Ecto neural progenitor cell (in vitro differentiated cells): ENCODE measurements at places on chromosomes 1 and 21.

DNA sequence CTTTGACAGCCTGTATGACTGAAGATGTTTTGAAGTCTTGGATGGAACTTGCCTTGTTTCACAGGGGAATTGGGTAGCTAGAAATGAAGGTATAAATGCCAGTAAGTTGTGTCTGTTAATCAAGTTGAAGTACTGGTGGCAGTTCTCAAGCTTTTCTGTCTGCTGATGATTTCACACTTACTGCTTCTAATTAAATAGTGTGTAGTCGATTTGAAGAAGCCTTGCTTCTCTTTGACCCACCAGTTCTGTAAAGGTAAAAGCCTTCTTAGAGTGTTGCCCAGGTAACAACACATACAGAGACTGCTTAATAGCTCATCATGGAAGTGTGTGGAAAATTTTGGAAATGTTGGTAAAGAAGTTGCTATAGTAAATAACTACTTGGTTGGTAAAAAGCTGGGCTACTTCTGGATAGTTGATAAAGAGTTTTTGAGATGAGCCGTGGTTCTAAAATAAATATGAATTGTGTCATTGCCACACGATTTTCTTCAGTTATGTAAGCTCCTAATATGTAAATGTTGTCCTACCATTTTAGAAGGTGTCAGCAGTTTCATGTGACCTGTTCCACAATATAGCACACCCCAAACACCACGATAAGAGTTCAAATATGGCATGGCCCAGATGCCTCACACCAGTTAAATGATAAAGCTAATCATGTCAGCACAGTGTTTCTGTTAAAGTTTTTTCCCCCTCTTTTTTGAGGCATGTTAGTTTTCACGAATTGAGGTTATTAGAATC lies 7.4 kb downstream of the RABGAP1L start:
- DNase-seq: no peak

- peak; percentile 49 for DNase-seq
These were observed 687 bp downstream of the PRKAB2 start for GRCh38 chr1:147171399-147172167.

- no peak for DNase-seq
These were observed 112.6 kb downstream of the MACF1 start for GRCh38 chr1:39317111-39317510.

DNA sequence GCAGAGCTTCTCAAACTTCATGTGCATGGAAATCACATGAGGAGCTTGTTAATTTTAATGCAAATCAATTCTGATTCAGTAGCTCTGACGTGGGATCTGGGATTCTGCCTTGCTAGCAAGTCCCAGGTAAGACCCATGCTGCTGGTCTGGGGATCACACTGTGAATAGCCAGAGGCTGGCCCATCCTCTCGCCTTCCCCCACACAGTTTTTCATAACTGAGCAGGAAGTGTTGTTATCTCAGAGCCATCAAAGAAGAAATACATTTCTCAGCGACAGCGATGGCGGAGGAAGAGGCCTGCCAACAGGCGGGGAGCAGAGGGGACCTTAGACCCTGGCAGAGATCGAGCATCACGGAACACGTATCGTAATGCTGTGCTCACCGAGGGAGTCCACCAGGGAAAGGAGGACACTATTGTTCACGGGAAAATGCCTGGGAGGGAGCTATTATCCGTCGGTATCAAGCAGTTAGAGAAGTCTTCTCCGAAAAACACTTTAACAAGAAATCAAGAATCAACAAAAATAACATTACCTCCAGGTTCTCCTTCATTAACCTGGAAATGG lies 268.9 kb upstream of the TMEM51 start:
- DNase-seq: no peak

- DNase-seq: peak; percentile 99
These were observed at the start of gene MEGF6 for GRCh38 chr1:3611170-3612019. Gene MEGF6, minus strand, starts transcription at chr1:3611508. Its CDS starts 240 bp downstream, at chr1:3611268.

GRCh38 chr1:244066954-244067716 lies 16.1 kb downstream of the ZBTB18 start:
- no peak for DNase-seq

DNA sequence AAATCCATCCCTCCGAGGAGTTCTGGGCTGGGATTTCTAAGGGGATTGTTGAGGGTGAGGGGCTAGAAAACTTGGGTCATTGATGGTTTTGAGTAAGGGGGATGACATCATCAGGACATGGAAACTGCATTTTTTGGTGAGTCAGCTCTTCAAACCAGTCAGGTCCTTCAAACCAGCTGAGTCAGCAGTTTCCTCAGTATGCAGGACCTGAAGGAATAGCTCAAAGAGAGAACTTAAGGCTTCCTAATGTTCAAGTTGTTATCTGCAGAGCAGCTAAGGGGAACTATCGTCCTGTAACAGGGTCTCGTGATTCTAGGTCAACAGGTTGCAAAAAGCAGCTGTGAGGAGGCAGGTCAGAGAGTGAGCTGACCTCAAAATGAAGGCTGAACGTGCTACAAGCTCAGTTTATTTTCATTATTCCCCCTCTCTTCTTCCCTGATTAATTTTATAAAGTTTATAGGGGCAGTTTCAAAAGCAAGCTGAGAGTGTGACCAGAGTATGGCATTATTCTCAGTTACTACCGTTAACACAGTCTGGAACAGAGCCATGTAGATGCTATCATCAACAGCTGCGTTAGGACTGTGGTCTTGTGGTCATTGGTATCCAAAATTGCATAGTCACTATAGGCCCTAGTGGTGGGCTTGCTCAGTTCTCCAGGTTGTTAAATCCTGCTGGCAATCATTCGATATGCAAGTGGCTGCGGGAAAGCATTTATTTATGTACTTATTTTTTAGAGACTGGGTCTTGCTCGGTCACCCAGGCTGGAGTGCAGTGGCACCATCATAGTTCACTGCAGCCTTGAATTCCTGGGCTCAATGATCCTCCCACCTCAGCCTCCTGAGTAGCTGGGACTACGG lies 10.7 kb upstream of the SDC3 start:
- no peak for DNase-seq

DNA sequence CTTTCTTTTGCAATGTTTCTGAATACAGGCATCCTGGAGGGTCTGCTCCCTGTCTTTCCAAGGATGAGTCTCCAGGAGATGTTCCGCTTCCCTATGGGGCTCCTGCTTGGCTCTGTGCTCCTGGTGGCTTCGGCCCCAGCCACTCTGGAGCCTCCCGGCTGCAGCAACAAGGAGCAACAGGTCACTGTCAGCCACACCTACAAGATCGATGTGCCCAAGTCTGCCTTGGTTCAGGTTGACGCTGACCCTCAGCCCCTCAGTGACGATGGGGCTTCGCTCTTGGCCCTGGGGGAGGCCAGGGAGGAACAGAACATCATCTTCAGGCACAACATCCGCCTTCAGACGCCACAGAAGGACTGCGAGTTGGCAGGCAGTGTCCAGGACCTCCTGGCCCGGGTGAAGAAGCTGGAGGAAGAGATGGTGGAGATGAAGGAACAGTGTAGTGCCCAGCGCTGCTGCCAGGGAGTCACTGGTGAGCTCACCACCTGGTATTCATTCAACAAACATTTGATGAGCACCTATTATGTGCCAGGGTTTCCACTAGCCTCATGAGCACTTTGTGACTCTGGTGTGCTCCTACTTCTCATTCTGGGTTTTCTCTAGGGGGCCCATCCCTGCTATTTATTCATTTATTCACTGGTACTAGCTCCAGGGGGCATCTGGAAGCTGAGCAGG lies 9.9 kb downstream of the TNN start:
- no peak for DNase-seq
